ENCODE measurements at places on chromosomes 6 and 20. TPM values are rescaled to one million over a fixed set of nuclear protein-coding genes. Genes with fewer than 3 reads are reported as not detected.

GRCh38 chr6:13371421-13372072, 43.2 kb upstream of the TBC1D7 start:
- peak; percentile 57 for DNase-seq

GRCh38 chr6:145963216-145964068, 716 bp downstream of the SHPRH start:
- DNase-seq = peak; percentile 61

DNA sequence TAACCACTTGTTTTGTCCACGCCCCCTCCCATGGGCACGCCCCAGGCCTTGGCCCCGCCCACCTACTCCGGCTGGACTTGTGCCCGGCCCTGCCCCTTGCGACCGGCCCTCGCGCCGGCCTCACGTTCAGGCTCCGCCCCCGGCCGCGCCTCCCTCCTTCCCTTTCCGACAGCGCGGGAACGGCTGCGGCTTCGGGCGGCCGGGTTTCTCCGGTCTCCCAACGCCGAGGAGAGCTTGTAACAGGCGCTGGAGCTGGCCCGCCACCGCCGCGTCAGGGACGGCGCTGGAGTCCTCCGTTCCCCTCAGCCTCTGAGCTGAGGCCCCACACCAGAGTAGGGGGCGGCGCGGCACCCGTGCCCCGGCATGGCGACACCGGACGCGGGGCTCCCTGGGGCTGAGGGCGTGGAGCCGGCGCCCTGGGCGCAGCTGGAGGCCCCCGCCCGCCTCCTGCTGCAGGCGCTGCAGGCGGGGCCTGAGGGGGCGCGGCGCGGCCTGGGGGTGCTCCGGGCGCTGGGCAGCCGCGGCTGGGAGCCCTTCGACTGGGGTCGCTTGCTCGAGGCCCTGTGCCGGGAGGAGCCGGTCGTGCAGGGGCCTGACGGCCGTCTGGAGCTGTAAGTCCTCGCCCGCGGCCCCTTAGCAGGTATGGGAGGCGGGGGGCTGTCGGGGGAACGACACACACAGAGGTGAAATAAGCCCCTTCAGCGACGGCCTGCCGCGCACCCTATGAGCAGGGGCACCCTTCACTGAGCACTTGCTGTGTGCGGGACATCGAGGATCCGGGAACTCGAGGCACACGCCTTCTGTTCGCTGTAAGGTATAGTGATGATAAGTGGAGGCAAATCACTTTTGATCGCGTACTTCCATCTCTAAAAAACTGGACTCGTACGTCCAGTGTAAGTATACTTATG, at the start of gene FANCE:
Gene FANCE (plus strand): TSS at position 156 of the 908 bp plus-strand sequence. CDS start 208 bp downstream, at position 364.
- peak; percentile 84 for DNase-seq

- no peak for DNase-seq
These were observed 4.2 kb upstream of the CALHM6 start for GRCh38 chr6:116456927-116457326.

GRCh38 chr20:36074983-36075382, 79.6 kb upstream of the EPB41L1 start:
- DNase-seq = no peak

Gene SMIM28
- not detected for total RNA-seq

Gene BHLHE23
- total RNA-seq = not detected

Data from G401 (cell line).